Activated T-helper 1 cell treated with anti-CD3 and anti-CD28 coated beads, Interleukin-2, amount 50 U/mL, for 16 hours (primary cell): ENCODE measurements at places on chromosomes 3 and 15.

GRCh38 chr3:183210862-183211341 is 42.2 kb upstream of the B3GNT5 start:
- no peak for DNase-seq

DNA sequence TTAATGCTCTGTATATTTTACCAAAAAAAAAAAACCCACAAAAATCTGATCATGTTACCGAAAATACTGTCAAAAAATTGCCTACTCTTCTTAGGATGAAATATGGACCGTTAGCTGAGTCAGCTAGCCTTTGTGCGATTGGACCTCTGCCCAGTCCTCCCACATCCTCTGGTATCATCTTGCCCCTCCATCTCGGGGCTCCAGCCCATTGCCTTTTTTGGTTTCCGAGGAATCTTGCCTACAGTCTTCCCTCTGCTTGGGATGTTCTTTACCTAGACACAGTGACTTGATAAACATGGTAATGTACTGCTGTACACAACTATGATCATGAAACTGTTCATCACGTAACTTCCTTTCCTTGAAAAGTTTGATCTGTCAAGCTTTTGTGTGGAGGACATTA is 371.4 kb downstream of the SV2B start:
- DNase-seq, result no peak

- no peak for DNase-seq
Observed at GRCh38 chr3:48371651-48372376, at the start of gene FBXW12. Gene FBXW12, plus strand, starts transcription at chr3:48372219. Its CDS starts 549 bp downstream, at chr3:48372768.

DNA sequence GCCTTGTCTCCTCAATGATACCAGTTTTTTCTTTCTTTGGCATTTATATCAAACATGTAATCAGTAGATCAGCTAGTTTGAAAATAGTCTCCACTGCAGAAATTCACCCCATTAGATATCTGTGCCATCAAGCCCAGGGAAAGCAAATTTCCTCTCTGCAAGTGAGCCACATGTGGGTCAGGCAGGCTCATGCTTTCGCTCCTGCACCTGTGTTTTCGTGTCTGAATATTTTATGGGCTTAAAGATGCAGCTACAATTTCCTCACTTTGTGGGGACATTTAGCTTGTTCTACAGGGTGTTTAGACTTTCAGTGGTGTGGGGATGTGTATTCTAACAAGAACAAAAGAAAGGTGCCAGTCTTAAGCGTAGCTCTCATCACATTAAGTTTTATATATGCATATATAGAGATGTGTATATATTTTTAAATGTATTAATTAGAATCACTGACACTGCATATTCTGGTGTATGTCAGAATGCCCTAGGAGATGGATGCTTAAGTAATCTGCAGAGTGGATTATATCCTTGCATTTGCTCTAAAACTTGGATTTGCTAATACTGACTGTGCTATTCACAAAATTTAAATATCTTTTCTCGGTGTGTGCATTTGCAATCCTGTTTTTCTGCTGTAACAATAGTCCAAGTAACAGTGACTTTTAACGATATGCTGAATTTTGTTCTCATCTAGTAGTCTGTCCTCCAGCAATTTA is 372.6 kb downstream of the PTPRG start:
- DNase-seq, result no peak

DNA sequence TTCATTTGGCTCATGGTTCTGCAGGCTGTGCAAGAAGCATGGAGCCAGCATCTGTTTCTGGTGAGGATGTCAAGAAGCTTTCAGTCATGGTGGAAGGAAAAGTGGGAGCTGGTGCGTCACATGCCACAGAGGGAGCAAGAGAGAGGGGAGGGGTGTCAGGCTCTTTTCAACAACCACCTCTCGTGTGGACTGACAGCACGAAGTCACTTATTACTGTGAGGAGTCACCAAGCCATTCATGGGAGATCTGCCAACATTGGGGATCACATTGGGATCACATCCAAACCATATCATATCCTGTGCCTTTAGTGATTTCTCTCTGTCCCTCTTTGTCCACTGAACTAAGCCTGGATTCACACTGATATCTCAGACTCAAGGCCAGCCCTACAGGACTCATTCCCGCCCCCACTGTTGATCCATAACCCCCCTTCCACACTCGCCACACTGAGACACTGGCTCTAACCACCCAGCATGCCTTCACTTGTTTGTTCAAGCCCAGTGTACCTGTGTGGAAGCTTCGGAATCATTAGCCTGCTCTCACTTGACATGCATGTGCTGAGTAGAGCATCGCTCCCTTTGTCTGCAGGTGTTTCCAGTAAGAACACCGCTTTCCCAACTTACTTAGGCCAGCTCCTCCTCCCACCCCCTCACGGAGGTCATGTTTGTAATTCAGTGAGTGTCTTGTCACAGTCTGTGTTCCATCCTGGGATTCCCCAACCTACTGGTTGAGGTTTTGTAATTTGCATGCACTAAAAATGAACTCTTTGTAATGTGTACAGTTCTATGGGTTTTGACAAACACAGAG is 132.2 kb downstream of the KLF13 start:
- no peak for DNase-seq

- DNase-seq, result no peak
Observed at GRCh38 chr3:80770106-80771074, 991.1 kb downstream of the GBE1 start.

GRCh38 chr3:198043119-198043518 is 83.1 kb downstream of the LMLN start:
- no peak for DNase-seq

DNA sequence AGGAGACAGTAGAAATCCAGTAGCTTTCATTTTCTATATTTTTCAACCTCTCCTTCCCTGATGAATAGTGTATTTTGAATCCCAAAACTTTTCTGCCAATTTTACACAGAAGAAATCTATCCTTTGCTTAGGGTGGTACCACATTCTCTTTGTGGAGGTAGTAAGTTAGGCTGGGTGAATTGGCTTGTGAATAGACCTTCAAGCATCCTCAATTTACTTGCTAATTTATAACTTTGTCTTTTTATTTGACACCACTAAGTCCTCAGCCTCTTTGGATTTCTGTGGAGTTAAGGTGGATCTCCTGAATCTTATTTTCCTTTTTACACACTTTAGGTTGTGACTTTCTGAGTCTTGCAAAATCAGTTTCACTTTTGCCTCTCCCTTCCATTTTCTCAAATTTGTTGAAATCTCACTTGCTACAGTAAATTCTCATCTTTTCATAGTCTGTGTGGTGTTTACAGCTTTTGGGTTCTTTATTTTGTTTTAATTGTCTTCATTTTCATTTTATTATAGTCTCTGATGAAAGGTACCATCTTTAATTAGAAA is 5.7 kb upstream of the PLSCR1 start:
- no peak for DNase-seq

DNA sequence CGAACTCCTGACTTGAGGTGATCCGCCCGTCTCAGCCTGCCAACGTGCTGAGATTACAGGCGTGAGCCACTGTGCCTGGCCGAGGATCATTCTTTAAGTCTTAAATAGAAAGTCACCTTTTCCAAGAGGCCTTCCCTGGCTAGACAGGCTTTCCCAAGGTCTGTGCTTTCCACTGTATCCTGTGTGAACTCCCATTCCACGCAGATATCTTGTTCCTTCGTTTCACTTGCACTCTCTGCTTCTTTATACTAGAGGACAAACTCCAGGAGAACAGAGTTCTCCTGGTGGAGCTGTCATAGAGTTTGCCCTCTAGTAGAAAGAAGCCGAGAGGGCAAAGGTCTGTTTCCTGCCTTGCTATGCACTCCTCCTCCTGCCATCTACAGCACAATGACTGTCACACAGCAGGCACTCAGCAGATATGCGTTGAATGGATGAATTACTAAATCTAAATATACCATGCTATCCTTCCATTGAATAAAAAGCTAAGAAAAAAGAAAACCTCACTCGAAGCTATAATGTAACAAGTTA is 211.2 kb downstream of the FOXP1 start:
- DNase-seq, result no peak

GRCh38 chr3:123447416-123447748 is 1.5 kb downstream of the ADCY5 start:
- DNase-seq, result no peak

- DNase-seq, result no peak
Observed at GRCh38 chr15:73886717-73887345, 13.5 kb downstream of the TBC1D21 start.

GRCh38 chr3:71944482-71945065 is 159.6 kb upstream of the PROK2 start:
- no peak for DNase-seq

GRCh38 chr15:41987925-41988275 is 15.5 kb upstream of the EHD4 start:
- no peak for DNase-seq

GRCh38 chr15:93035092-93035915 is 53.7 kb downstream of the RGMA start:
- DNase-seq, result no peak

DNA sequence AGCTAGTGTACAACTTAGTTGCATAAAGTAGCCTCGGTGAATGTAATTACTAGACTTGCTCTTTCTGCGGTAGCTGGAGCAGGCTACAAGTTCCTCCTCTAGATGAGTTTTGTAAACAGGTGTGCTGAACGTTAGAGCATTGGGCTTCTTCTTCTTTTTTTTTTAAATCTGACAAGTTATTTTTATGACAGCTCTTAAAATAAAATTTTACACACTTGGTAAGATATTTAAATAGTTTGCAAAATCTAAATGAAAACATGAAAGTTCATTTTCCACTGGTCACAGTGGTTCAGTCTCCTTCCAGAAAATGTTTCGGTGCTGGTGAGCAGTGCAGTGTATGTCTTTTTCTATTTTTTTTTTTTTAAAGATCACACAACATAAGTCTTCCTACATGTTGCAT is 3.0 kb downstream of the CCR9 start:
- no peak for DNase-seq

GRCh38 chr15:83973816-83974215 is 261.8 kb upstream of the GOLGA6L4 start:
- DNase-seq, result no peak

DNA sequence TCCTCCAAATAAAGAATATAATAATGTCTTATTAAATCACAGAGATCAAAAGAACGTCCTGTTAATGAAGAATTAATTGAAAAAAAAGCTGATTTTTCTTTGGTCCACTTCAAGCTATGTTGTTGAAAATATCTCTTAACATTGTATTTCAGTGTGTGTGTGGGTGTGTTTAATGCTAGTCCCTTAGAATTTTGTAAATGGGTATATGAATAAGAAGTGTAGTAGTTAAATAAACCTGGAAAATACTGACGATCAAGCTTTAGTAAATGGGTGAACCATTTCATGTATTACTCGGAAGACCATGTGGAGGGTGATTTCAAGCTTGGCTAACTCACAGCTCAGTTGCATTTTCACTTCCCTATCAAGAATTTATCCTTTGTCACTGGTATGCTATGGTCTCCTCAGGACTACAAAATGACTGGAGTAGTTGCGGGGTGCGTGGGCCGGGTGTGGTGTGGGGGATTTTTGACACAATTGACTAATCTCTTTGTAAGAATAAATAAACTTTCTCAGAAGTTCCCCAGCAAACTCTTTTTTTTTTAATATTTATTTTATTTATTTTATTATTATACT is 586.4 kb downstream of the GRM7 start:
- no peak for DNase-seq
